ENCODE measurements at places on chromosomes 3 and 15.

GRCh38 chr3:151919030-151919328 is 45.5 kb downstream of the SUCNR1 start:
- no peak for DNase-seq

- no peak for DNase-seq
Measured at GRCh38 chr15:58046467-58046866, 19.0 kb downstream of the ALDH1A2 start.

DNA sequence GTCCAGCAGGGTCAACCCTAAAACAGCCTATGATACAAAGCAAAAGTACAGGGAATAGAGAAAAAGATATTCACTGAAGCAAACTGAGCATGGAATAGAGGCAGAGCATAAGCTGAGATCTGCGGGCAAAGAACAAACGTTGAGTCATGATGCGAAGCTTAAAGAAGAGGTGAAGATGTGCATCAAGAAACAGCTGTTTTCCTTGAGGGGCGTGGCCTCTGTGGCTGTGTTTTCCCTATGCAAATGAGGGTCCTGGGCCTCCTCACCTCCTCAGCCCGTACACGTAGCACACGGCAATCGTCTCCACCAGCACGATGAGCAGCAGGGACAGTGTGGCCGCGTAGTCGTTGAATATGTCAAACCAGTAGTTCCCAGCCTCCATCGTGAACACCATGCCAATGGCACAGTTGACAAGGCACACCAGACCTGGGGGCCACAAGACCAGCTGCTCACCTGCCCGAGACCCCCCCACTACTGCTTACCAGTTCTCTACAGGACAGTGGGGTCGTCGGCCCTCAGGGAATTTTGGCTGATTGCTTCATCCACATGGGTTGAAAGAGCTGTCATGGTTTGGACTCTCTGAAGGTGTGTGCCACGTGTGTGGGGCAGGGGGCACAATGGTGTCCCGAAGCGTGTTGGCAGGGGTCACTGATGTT is 33.6 kb downstream of the SLC6A20 start:
- DNase-seq: no peak

- no peak for DNase-seq
Measured at GRCh38 chr3:51257870-51258269, 127.2 kb upstream of the MANF start.

DNA sequence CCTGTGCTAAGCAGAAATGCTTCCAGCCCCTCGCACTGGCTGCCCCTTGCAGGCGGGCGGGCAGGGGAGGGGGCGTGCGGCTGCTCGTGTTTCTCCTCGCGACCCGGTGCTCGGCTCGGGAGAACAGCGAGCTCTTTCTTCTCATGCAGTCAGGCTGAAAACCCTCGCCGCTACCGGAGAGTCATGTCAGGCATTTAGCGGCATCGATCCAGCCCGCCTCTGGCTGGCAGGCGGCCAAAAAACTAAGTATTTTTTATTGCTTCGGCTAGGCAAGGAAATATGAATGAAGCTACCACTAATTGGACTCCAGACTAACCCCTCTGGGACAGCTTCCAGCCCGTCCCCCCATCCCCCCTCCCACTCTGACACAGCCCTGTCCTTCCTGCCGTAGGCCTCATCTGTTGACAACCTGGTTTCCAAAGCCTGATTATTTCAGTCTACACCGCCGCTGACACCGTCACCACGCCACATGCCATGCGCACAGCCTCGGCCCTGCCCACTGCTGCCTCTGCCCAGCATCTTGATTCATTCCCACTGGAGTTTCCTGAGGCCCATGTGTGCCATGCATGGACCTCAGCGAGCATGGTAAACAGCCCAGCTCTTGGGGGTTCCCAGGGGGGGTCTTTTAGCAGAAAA is 35.3 kb downstream of the TLE3 start:
- no peak for DNase-seq

DNA sequence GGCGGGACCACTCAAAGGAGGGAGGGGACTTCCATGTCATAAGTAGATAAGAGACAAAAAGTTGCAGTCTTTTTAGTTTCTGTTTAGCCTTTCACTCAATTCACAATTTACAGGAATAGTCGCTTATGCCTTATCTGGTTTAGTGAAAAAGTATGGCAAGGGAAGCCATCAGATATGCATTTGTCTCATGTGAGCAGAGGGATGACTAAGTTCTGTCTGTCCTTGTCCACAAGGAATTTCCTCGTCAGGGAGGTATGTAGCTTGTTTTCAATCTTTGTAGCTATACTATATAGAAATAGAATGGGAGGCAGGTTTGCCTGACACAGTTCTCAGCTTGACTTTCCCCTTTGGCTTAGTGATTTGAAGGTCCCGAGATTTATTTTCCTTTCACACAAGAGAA is 882.8 kb downstream of the NAALADL2 start:
- DNase-seq: peak; percentile 8

GRCh38 chr3:37218206-37218605 is 43.8 kb upstream of the LRRFIP2 start:
- no peak for DNase-seq

DNA sequence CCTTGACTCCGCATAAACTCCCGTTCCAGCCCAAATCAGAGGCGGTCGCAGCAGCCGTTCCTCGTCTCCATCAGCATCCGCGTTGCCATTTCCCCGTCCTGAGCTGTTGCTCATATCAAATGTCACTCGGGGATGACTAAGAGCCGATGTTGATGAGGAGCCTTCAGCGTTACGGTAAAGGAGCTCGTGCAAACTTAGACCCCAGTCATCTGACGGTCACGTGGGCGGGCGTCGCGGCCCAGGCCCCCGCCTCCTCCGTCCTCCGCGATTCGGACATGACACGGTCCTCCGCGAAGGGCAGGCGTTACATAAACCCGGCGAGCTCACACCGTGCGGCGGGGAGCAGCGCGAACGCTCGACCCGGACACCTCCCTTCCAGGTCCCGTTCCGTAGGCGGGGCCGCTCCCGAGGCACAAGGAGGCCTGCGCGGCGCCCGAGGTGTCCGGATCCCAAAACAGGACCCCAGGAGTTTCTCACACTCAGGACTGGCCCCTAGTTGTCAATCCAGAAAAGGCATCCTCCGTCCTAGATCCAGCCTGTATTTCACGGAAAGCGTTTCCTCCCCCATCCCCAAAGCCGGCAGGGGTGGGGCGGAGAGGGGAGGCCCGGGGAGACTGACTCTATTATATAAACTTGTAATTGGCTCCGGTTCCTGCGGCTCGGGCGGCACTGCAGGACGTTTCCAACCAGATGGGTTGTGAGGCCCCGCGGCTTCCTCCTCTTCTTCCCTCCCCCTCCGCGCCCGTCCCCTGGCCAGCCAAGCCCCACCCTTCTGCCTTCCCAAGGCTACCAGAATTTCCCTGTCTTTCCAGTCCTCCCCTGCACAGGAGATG is 100.0 kb upstream of the IGF1R start:
- peak; percentile 62 for DNase-seq

- no peak for DNase-seq
Measured at GRCh38 chr15:58446521-58446920, 14.7 kb downstream of the LIPC start.

DNA sequence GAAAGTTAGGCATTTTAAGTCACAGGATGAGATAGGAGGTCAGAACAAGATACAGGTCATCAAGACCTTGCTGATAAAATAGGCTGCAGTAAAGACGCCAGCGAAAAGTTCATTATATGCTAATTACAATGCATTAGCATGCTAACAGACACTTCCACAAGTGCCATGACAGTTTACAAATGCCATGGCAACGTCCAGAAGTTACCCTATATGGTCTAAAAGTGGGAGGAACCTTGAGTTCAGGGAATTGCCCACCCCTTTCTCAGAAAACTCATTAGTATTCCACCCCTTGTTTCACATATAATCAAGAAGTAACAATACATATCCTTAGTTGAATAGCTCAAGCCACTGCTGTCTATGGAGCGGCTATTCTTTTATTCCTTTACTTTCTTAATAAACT is 92.7 kb upstream of the PLXND1 start:
- no peak for DNase-seq
